Right ventricle myocardium inferior (tissue), 1 donor: ENCODE measurements at places on chromosomes 6 and 20. TPM values are rescaled to one million over a fixed set of nuclear protein-coding genes. Genes with fewer than 3 reads are reported as not detected.

The NCR2 gene
- total RNA-seq = not detected

The PTCRA gene
- not detected for total RNA-seq

The CCN6 gene
- total RNA-seq = not detected

The SLC24A3 gene
- total RNA-seq = 1.4 TPM

The PKIG gene
- total RNA-seq = 206 TPM

The GOPC gene
- 18.1 TPM for total RNA-seq

The SLCO4A1 gene
- 15.5 TPM for total RNA-seq

The KHDC1 gene
- total RNA-seq = 1.2 TPM

DNA sequence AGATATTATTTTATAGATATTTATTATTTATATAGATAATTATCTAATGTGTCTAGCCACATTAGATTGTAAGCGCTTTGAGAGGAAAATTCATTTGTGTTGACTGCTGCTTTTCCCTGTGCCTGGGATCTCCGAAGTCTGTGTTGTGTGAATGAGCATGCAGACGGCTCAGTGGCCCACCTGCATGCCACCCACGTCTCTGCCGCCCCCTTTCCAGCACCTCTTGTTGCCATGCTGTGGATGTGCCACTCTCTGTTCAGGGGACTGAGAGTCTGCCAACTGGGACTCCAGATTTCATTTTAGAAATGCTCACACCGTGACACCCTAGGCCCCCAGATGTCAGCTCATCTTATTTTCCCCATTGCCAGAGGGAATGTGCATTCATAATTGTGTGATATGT, 139.7 kb downstream of the JARID2 start:
- no peak for DNase-seq

GRCh38 chr6:97863697-97864096, 580.7 kb upstream of the MMS22L start:
- no peak for DNase-seq

DNA sequence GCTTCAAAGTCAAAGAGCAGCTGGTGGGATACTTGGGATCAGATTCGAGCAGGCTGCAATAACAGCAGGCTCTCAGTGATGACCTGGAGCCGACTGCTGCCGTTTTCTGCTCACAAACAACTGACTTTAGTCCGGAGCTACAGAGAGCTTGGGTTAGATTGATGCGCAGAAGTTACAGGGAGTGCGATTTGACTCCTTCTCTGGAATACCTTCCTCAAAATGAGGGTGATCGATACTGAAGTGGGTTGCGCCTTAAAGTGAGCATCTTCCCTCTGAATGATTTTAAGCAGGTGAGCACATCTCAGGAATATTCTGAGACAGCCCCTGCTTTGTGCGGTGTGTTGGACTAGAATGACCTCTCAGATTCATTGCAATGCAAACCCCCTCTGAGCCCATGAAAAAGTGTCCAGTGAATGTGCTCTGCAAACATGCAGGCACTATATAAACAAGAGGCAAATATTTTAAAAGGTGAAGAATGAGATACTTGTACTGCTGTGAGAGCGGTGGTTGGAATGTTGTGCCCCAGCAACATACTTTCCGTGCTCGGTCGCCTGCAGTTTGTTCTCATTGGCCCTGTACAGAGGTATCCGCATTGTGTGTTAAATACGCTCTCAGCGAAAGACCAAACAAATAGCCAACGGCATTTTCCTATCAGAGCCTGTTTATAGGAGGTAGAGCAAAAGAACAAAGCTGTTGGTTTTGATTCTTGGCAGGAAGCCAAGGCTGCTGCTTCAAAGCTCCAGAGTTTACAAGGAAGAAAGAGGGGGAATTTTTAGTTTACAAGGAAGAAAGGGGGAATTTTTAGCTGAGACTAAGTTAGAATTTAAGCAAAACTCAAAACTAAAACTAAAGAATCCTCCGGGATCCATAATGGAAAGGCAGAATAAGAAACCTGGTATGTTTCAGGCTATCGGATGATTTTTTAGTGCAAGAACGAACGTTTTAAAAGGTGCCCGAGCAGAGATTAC, 67.7 kb downstream of the PHACTR2 start:
- DNase-seq = no peak

DNA sequence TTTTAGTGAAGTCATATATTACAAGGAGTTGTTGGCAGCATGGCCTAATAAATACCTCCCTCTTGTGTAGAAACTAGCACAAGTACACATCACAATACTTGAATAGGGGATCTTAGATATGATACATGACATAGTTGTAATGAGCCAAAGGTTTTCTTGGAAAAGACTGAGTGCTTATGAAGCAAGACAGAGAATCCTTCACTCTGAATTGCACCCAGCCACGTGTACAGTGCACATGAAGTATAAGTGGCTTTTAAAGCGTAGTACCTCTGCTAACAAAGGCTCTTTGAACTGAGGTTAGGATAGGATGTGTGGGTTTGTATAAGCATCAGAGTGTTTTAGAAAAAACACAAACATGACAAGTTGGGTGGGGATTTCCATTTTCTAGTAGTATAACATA, 145.5 kb upstream of the STMND1 start:
- no peak for DNase-seq

- no peak for DNase-seq
Observed at GRCh38 chr20:19817017-19817416, 59.0 kb downstream of the RIN2 start.

DNA sequence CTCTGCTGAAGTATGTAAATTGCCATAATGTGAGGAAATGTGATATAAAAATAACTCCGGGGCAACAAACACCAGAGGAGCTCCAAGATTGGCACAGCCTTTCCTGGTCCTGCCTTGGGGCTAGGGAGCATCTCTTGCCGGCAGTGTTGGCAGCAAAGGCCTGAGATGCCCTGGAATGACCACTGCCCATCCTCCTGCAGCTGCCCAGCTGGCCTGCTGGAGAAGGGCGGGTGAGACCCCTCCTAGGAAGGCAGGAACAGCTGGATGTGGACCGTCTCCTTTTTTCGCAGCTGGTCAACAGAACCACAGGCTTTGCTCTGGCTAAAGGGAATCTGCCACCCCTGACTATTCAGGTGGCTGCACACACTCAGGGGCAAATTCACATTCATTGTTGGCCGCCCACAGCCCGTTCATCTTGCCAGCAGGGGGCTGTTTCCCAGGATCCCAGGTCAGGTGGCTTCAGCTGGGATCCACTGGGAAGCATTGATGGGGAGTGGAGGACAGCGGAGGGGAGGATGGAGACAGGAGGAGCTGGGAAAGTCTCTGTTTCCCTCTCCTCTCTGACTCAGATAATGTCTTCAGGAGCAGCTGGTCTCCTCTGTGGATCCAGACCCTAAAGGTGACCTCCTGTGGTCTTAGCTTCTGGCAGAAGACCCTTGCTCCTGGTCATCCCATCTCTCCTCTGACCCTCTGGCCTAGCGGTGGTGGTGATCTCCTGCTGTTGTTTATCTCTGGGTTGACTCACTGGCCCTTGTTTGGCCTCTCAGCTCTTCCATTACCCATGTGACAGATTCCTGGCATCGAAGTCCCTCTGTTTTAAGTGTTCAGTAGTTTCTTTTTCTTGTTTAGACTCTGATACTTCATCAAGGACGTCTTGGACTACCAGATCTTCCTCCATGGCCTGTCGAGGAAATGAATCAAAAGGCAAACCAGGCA, 336.7 kb downstream of the DHX35 start:
- DNase-seq = no peak

- no peak for DNase-seq
Observed at GRCh38 chr6:23510778-23511510, 615.1 kb upstream of the NRSN1 start.

- no peak for DNase-seq
Observed at GRCh38 chr6:45900808-45901752, 114.6 kb downstream of the CLIC5 start.

DNA sequence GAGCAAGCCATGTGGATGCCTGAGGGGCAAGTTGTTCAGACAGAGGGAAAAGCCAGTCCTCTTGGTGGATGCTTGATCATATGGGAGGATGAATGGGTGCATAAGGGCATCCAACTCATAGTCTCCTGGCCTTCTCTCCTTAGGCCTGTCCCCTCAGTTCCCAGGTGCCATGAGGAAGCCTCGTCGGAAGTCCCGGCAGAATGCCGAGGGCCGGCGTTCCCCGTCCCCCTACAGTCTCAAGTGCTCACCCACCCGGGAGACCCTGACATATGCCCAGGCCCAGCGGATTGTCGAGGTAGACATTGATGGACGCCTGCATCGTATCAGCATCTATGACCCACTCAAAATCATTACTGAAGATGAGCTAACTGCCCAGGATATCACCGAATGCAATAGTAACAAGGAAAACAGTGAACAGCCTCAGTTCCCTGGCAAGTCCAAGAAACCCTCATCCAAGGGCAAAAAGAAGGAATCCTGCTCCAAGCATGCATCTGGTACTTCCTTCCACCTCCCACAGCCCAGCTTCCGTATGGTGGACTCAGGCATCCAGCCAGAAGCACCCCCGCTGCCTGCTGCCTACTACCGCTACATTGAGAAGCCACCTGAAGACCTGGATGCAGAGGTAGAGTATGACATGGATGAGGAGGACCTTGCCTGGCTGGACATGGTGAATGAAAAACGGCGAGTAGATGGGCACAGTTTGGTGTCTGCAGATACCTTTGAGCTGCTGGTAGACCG, 3.8 kb downstream of the BRPF3 start:
- no peak for DNase-seq

GRCh38 chr6:160167604-160168399, 46.2 kb downstream of the SLC22A1 start:
- no peak for DNase-seq

DNA sequence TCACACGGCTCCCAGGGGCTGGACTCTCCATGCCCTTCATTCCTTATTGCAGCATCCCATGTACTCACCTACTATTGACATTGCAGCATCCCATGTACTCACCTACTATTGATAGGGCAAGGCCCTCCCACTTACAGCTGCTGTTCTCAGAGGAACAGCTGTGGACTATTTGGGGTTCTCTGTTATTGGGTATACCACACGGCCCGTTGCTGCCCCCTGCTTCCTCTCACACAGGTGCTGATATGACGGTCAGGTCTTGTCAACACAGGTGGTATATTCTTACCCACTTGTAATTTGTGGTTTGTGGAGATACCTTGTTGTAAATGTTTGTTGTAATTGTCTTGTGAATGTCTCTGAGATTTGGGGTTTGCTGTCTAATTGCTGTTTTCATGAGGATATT, 18.8 kb downstream of the ALDH5A1 start:
- DNase-seq = no peak

GRCh38 chr6:159445351-159445750, 247.7 kb downstream of the SOD2 start:
- no peak for DNase-seq

- DNase-seq = no peak
Observed at GRCh38 chr20:1800777-1801176, 94.4 kb upstream of the SIRPA start.

- DNase-seq = no peak
Observed at GRCh38 chr6:22473991-22474682, 95.2 kb upstream of the HDGFL1 start.

- DNase-seq = no peak
Observed at GRCh38 chr6:159555082-159555875, 137.8 kb downstream of the SOD2 start.

DNA sequence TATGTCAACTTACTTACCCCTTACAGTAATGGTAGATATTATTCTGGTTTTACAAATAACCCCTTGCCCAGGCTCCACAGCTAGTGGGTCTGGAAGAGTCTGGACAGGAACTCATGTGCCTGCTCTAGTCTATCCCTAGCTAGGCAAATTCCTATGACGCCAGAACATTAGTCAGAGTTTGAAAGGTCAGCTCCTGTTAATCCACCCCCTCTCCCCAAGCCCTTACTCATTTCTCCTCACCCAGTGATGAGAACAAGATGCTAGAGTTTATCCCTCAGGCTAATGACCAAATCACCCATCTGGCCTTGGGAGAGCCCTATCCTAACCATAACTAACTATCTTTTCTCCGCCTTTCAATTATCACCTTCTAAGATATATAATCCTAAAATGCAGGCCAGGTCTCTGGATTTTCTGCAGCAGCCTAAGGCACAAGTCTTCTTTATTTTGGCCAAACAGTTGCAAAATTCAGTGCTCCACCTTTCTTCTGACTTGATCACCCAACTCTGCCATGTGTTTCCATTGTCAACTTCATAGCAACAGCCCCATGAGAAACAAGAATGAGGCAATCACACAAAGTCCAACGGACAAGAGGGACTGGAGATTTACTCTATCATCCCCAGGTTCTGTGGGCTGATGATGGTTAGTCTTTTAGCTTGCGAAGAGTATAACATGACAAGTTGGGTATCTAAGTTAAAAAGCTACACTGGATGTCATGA, 113.3 kb downstream of the TASP1 start:
- DNase-seq = no peak

DNA sequence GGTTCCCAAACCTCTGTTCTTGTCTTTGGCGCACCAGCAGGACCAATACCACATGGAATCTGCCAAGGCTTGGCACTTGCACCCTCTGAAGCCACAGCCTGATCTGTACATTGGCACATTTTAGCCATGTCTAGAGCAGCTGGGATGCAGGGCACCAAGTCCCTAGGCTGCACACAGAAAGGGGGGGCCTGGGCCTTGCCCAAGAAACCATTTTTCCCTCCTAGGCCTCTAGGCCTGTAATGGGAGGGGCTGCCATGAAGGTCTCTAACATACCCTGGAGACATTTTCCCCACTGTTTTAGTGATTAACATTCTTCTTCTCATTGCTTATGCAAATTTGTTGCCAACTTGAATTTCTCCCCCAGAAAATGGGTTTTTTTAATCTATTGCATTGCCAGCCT, 5.4 kb upstream of the FAM120B start:
- DNase-seq = no peak

- no peak for DNase-seq
Observed at GRCh38 chr6:27791182-27791943, 120.8 kb downstream of the OR2B2 start.

DNA sequence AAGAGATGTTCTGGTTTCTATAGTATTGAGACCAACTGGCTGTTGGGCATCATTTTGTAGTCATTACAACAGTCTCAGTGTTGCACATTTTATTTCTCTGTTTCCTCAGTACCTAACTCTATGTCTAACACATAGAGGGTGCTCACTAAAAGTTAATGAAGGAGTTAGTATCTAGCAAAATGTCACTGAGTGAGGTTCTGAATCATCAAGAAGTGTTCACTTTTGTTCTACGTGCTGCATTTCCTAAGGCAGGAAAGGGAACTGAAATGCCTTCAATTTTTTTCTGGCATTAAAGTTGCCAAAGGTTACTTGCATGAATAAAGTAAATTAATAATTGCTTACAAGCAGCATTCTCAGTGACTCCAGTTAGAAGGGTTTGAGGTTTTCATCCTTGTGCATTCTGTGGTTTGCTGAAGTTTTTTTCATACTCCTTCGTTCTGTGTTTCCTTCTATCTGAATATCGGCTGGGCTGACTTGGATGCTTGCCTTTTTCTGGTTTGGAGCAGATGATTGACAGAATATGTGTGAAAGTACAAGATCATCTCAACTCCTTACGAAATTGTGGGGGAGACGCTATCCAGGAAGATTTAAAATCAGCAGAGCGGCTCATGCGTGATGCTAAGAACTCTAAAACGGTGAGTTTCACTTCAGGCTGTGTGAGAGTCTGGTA, 114.5 kb upstream of the SCGN start:
- no peak for DNase-seq

- DNase-seq = no peak
Observed at GRCh38 chr20:48777821-48778220, 50.0 kb downstream of the PREX1 start.
